Neural crest cell (in vitro differentiated cells): ENCODE measurements at places on chromosomes 13 and 19.

- DNase-seq: no peak
Observed at GRCh38 chr13:30510091-30510490, 44.4 kb upstream of the HMGB1 start.

- no peak for DNase-seq
Observed at GRCh38 chr19:42197375-42197817, 20.1 kb downstream of the DEDD2 start.

GRCh38 chr19:35451338-35452096 is 3.5 kb downstream of the FFAR2 start:
- DNase-seq: no peak

- DNase-seq: no peak
Observed at GRCh38 chr13:60267498-60268202, 103.9 kb upstream of the DIAPH3 start.

DNA sequence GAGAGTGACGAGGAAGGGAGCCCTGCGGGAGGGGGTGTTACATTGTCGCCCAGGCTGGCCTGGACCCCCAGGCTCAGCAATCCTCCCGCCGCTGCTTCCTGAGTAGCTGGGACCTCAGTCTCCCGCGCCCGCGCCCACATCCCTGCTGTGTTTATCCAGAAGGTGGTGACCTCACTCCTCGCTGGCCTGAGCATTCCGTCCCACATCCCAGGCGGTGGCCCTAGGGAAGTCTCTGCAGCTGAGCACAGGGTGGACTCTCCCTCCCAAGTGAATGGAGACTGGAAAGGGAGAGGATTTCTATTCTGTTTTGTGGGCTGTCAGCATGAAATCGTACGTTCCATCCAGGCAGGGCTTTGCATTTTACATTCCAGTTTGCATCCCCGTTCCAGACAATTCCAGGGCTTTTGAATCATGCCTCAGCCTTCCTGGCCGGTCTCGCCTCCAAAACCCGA is 401 bp upstream of the ZNF765 start:
- no peak for DNase-seq

- peak; percentile 63 for DNase-seq
Observed at GRCh38 chr19:3146677-3147100, 10.9 kb downstream of the GNA15 start.
